T follicular helper cell (primary cell): ENCODE measurements at places on chromosomes 4 and X.

GRCh38 chr4:41148292-41148691, 66.0 kb downstream of the APBB2 start:
- DNase-seq = no peak

- DNase-seq = no peak
Measured at GRCh38 chr4:36242629-36243354, 1.5 kb downstream of the ARAP2 start.

DNA sequence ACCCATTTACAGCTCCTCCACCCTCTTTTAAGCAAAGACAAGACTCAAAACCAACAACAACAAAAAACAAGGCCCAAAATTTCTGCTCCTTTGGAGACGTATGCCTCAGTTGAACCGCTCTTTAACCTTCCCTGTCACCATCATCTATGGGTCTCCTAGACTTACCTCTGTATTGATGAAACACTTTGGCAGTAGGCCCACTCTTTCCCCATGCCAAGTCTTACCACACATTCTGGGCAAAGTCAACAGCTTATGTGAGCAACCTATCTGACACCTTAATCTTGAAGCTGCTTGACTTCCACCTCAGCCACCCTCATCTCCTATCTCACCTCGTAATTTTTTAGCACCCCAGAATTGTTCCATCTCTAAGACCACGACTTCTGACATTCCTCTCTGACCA, 99.7 kb upstream of the CXorf66 start:
- no peak for DNase-seq

- DNase-seq = no peak
Measured at GRCh38 chr4:88446124-88446523, 10.8 kb upstream of the HERC5 start.

GRCh38 chrX:146238173-146238572, 420.5 kb downstream of the SLITRK2 start:
- no peak for DNase-seq

GRCh38 chr4:144754562-144755410, 108.8 kb downstream of the HHIP start:
- DNase-seq = no peak

DNA sequence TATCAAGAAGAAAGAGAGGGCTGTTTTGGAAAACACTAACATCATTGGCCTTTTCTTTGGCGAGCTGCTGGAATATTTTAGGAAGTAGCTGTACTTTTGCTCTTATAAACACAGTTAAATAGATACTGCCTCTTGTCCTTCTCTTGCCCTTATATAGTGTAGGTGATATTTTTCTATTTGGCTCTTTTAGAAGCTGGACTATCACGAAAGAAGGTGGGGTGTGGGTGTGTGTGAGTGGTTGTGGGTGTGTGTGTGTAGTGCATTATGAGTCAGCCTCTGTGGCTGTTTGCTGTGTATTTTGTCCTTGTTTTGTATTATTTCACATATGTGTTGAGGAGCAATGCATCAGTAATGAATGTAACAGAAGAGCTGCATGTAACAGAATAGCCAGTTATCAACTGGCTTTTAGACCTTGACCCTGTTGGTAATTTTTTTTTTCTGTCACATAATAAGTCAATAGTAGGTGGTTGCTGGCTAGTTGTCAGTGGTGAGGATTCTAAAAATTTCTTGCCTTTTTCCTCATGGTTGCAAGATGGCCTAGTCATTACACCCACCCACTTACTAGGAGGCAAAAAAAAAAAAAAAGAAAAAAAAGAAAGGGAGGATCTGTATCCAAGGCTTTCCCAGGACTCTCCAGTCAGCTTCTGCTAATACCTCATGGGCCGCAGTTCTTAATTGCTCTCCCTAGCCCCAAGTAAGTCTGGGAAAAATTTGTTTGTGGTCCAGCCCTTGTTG, 23.8 kb downstream of the ARHGAP10 start:
- DNase-seq = no peak

DNA sequence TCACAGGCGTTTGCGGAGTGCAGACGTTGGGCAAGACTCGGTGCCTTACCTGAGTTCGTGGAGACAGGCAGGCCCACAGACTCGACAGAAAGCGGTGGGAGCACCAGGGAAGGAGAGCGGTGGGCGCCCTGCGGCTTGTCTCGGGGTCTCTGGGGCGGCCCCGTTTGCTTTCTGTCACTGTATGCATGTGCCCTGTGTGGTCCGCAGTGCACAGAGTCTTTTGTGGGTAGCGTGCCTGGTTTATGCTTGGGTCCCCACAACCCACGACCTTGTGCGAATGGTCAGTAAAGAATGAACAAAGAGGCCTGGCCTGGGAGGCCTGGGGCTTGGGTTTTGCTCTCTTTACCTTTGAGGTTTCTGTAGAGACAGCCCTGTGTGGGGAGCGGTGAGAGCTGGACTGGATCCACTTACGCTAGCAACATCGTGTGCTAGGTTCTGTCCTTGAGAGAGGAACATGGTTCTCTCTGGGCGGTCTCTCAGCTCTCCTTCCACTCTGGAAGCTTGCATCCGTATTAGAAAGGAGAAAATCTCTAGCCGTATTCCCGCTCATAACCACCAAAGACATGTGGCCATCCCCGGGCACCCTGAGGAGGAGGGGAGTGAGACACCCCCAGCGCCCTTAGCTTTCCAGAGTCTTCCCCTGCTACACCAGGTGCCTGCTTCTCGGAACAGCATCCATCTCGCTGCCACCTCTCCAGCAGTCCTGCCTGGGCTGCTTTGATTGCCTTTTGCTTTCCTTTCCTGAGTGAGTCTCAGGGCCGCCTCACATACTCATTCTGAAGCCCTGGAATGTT, 1.2 kb downstream of the TADA2B start:
- DNase-seq = no peak

GRCh38 chr4:61185288-61185687, 14.8 kb upstream of the ADGRL3 start:
- no peak for DNase-seq

DNA sequence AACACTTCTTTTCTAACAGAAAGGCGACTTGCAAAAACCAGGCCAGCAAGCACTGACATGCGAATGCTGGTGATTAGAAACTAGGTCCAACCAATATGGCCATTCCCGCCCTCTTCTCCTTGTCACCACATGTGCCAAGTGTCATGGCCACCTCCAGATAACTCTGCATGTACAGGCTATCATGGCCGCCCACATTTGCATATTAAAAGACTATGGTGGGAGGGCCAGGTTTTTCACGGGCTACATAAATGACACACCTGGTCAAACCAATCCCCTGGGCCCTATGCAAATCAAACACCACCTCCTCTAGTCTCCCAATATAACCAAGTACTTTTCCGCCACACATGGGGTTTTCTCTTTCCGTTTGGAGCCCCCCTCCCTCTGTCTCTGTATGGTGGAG, 40.1 kb downstream of the NUDT11 start:
- DNase-seq = no peak

DNA sequence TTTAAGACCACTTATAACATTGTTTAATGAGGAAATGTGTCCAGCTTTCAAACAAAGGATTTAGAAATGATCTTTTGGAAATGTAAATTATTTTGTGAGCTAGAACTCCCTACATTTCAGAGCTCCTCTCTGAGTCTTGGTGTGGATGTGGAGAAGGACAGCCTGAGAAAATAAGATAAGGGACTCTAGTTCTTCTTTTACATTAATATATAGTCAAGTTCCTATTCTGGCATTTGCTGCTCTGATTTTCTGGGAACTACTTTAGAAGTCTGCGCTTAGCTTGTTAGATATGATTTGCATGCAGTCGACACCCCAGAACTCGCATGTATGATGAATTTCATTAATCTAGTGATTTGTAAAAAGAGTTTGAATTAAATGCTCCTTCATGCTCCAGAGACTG, 45.5 kb downstream of the TSPAN7 start:
- DNase-seq = no peak

DNA sequence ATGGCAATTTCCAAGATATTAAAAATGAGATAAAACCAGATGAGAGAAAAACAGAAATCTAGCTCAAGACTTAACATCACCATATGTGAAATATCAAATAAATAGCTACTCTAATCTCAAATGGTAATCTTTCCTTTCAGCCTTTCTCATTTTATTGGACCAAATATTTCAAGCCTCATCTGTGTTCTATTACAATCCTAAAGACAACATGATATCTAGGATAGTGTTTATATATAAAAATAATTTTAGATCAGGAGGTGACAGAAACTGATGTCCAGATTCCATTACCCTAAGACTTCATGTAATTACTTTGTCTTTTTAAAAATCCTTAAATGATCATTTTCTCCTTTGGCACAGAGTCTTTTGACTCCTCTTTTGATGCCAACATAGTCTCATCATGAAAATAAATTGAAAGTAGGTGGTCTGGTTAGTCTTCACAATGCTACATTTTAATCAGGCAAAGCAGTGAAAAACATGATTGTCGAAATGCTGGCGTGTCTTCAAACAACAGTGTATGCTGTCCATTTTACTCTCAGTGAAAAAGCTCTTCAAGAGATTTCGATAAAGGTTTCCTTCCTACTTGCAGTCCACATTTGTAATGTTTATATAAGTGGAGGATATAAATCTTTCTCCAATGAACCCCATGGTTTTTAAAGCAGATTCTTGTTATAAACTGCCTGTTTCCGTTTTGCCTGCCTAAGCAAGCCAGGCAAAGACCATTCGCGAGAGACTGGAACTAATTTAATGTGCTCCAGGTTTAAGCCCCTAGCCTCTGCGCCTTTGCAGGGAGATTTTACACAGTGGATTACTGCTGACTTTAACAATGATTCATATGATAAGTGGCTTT, 169.8 kb downstream of the SCFD2 start:
- DNase-seq = no peak

- no peak for DNase-seq
Measured at GRCh38 chr4:141543176-141543575, 93.2 kb upstream of the IL15 start.

GRCh38 chr4:84916227-84916626, 50.3 kb downstream of the WDFY3 start:
- DNase-seq = no peak

DNA sequence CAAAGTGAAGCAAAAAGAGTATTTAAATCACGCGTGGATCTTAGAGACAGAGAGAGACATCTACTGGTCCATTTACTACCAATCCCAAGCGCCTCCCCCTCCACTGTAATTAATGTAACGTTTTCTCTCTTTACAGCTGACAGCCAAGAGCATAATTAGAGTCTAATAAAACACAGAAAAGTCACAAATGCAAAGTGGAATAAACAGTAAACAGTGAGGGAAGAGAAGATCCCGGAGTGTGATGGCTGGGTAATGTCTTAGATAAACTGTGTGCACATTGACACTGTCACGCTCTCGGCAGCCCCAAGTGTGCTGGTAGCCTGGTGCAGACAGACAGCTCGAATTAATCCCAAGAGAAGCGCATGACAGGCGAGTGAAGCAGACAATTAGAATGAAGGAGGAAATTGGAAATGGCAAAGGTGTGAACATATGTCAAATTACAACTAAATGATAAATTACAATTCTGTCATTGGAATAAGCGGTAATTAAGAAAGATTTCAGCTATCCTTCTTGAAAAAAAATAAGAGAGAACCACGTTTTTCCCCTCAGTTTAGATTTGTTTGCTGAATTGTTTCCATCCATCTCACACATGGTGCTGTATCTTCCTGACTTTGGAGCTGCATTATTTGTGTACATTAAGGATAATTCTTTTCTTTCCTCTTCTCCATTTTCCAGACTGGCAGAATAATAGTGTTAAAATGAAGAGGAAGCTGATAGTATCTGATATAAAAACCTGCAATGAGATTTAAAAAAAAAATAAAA, 100.1 kb downstream of the CXXC4 start:
- DNase-seq = no peak

DNA sequence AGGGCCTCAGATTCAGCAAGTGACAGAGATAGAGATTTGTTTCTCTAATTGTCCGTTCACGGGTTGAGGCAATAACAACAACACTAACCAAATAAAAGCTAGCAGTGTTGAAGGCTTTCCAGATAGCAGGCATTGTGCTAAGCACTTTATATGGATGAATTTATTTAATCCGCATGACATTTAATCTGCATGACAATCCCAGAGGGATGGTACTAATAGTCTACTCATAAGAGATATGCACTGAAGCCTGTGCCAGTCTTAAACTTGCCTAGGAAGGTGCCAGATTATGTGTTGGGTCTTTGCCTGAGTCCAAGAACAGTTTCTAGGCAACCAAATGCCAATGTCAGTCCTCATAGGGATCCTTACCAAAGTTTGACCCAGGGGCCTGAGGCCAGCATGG, 37.7 kb upstream of the FAT1 start:
- no peak for DNase-seq

- no peak for DNase-seq
Measured at GRCh38 chrX:56233682-56234081, 1.5 kb downstream of the KLF8 start.

DNA sequence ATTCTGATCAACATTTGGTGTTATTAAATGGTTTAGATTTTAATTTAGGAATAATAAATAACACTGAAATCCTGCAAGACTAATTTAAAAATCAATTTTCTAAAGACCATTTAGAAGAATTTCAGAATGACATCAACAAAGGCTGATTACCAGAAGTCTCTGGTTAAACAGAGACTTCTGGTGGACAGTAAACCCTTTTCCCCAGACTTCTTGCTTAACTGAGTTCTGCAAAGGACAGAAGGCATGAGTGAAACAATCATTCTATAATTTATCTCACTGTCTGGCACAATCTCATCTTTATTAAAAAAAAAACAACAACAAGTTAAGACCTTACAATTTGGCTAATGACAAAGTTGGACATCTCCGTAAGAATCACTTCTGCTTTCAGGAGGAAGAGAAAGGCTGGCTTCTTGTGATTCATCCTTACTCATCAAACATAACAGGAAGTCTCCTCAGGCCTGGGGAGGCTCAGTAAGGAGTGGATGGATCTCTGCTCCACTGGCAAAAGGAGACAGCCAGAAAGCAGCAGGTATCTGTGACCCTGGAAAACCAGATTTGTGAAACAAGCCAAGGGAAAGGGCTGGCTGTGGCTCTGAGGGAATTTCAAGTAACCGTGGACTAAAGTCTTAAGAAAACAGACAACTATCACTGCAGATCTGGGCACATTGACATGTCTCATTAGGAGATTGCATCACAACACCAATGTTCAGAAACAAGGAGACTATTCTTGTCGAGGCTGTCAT, 908 bp upstream of the TLR6 start:
- DNase-seq = no peak

- no peak for DNase-seq
Measured at GRCh38 chr4:26289401-26289800, 31.4 kb upstream of the RBPJ start.

DNA sequence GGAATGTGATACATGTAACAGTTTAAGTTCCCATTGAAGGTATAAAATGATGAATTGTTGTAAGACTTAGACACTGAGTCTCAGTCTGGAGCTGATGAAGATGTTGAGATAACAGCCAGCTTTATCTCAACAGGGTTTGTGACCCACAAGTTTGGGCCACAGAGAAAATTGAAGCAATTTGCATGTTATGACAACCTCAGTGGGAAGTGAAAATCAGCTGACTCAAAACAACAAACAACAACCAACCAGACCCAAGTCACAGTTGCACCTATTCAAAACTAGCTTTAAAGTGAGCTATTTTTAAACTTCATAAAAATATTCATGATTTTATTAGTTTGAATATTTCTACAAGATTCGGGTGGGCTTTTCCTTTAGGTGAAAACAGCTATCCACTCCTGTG, 8.0 kb downstream of the SFRP2 start:
- DNase-seq = no peak

DNA sequence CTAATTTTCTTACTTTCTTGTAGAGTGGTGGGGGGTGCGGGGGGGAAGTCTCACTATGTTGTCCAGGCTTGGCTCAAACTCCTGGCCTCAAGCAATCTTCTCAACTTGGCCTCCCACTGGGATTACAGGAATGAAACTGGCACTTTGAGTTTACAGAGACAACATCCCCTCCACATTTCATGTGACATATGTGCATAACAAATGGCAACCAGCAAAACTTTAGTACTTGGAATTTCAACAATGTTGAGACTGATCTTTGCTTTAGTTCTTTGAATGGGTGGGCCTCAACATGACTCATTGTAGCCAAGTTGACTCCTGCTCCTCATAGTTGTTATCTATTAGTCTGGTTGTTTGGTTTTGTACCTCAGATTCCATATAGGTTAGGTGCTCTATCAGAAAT, 11.4 kb upstream of the FMR1 start:
- no peak for DNase-seq
